ENCODE measurements at places on chromosomes 13 and 19. TPM values are rescaled to one million over a fixed set of nuclear protein-coding genes. Genes with fewer than 3 reads are reported as not detected.

Gene TMEM221
- 0.46 TPM for polyA plus RNA-seq

Gene REXO1
- 23.8 TPM for polyA plus RNA-seq

Gene TNNT1
- 10.2 TPM for polyA plus RNA-seq

Gene PLPPR3
- 5.2 TPM for polyA plus RNA-seq

Gene CSNK1A1L
- polyA plus RNA-seq: not detected

Gene SYDE1
- 7.9 TPM for polyA plus RNA-seq

Gene VRK3
- polyA plus RNA-seq: 52.9 TPM

Gene MEF2B
- polyA plus RNA-seq: 1.4 TPM

Gene PCDH17
- 8.4 TPM for polyA plus RNA-seq

GRCh38 chr19:10078329-10078728 is 7.8 kb upstream of the SHFL start:
- no peaks in the 10 kb centered on the region for H3K4me1 ChIP-seq
- DNase-seq: no peak
- H3K27me3 ChIP-seq: no peaks in the 10 kb centered on the region
- no peak overlapping the region for H3K4me3 ChIP-seq
- no peaks in the 10 kb centered on the region for H3K36me3 ChIP-seq
- H3K27ac ChIP-seq: no peak overlapping the region

DNA sequence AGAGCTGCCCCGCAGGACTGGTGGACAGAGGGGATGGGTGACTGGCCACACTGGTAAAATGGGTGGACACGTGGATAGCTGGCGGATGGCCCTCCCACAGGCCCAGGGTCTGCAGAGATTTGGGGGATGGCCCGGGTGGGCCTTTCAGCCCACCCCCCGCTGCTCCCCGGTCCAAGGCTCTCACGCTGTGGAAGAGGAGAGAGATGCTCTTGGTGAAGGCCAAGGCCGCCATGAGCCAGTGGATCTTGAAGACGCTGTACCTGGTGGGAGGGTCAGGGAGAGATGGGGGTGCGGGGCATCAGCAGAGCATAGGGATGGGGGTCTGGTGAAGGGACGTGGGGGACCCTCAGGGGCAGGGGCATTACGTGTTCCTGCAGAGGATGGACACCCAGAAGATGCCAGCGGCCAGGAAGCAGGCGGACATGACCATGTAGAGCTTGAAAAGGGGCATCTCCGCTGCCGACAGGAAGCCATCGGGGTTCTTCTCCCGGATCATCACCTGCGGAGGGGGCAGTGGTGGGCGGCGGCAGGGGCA is 4.5 kb downstream of the GPR108 start:
- no peak for DNase-seq
- H3K36me3 ChIP-seq: peaks cover 24% of the 10 kb centered on the region
- no peak overlapping the region for H3K27ac ChIP-seq
- H3K4me1 ChIP-seq: peaks cover 22% of the 10 kb centered on the region

DNA sequence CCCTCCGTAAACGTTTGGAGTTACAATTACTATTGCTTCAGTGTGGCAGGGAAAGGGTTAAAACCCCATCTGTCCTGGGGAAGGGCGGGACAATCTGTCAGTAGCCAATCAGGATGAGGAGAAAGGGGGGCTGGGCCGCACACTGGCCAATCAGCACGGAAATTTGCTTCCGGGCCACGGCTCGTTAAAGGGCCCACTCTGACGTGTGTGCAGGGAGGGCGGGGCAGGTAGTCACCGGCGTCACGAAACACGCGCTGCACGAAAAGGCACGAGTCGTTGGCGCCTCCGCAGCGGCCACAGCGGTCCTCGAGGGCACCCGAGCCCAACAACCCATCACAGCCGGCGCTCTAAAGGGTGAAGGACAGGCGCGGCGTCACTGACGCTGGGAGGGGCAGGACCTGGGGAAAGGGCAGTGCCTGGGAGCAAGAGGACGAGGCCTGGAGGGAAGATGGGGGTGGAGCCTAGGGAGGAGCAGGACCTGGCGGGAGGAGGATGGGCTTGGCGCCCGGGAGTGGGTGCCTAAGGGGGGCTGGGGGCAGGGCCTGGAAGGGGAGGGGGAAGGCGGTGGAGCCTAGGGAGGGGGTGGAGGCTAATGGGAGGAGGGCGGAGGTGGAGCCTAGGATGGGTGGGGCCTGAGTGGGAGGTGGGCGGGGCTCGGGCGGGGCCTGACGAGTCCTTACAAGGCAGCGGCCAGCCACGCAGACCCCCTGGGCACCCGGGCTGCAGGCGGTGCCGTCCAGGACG is 4.9 kb downstream of the ADAMTSL5 start:
- DNase-seq: peak; percentile 97
- peaks cover 11% of the 10 kb centered on the region for H3K36me3 ChIP-seq
- H3K4me3 ChIP-seq: peak overlapping the region; percentile 59
- peaks cover 50% of the 10 kb centered on the region for H3K4me1 ChIP-seq
- H3K27me3 ChIP-seq: peaks cover 9% of the 10 kb centered on the region

GRCh38 chr13:40994581-40995230 is 24.4 kb downstream of the ELF1 start:
- no peaks in the 10 kb centered on the region for H3K27me3 ChIP-seq
- DNase-seq: peak; percentile 65
- H3K4me1 ChIP-seq: peaks cover 42% of the 10 kb centered on the region
- H3K4me3 ChIP-seq: no peak overlapping the region

DNA sequence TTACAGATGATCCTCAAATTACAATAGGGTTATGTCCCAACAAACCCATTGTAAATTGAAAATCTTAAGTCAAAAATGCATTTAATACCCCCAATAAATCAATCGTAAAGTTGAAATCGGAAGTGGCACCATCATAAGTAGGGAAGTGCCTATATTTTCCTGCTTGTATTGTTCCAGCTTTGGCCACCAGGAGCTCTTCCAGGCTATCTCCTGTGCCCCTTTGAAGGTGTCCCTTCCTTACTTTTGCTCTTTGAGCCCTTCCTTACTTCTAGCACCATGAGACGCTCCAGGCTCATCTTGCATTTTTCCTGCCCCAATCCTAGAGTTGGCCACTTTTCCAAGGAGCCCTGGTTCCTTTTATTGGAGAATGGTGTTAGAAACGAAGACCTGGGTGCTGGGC is 163.0 kb upstream of the TSC22D1 start:
- H3K4me1 ChIP-seq: no peaks in the 10 kb centered on the region
- H3K4me3 ChIP-seq: no peak overlapping the region
- no peak for DNase-seq
- H3K27me3 ChIP-seq: no peaks in the 10 kb centered on the region

DNA sequence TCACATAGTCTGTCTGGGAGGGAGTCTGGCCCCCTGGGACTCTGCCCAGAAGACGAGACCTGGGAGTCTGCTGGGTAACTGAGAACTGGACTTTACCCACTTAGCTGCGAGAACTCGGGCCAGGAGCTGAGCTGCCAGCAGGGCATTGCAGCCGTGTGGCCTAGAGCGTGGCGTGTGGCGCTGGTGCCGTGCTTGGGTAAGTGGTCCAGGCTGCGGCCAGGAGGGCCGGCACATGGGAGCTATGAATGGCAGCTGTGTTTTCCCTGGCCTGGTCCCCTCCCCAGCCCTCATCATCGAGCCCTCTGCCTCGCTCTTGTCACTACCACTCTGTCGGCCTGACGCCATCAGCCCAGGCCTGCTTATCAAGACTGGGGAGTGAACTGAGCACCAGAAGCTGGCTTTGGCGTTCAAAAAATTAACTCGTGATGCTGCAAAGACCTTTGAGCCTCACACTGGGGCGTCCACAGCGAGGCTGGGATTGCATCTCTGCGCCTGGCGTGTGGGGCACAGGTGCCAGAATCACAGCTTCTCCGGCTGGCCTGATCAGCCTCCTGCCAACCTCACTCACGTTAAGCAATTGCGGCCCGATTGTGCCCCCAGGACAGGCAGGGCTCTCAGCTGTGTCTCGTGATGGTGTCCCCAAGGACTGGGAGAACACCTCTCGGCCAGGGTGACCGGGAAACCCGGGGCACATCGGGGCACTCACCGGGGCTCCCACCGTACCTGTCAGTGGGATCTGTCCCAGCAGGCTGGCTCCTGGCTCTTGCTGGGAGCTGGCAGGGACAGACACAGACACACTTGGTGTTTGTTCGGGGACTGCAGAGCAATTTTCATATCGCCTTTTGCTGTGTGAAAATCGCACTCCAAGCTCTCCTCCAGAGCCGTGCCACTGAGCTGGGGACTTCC is 85.9 kb downstream of the KDM4B start:
- no peaks in the 10 kb centered on the region for H3K27me3 ChIP-seq
- H3K4me1 ChIP-seq: no peaks in the 10 kb centered on the region

DNA sequence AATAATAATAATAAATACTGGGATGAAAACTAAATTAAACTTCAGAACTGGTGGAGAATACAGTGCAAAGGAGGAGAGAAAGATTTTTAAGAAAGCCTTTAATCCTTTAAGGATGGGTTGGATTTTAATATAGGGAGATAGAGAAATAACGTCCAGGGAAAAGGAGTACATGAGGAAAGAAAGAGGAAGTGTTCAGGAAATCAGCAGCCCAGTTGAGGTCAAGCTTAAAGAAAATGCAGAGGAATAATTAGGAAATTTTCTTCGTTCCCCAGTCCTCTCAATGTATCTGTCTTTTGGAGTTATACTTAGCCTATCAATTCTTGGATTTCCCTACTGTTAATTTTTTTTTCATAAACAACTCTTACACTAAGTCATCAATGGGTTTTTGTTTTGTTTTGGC is 47.7 kb downstream of the INTS6 start:
- no peak overlapping the region for H3K4me3 ChIP-seq
- H3K4me1 ChIP-seq: no peaks in the 10 kb centered on the region
- H3K27ac ChIP-seq: no peak overlapping the region
- H3K36me3 ChIP-seq: no peaks in the 10 kb centered on the region

GRCh38 chr13:73417012-73417615 is 358.3 kb downstream of the KLF5 start:
- no peaks in the 10 kb centered on the region for H3K27me3 ChIP-seq
- H3K36me3 ChIP-seq: no peaks in the 10 kb centered on the region
- peak; percentile 24 for DNase-seq
- no peak overlapping the region for H3K4me3 ChIP-seq
- peaks cover 25% of the 10 kb centered on the region for H3K4me1 ChIP-seq

DNA sequence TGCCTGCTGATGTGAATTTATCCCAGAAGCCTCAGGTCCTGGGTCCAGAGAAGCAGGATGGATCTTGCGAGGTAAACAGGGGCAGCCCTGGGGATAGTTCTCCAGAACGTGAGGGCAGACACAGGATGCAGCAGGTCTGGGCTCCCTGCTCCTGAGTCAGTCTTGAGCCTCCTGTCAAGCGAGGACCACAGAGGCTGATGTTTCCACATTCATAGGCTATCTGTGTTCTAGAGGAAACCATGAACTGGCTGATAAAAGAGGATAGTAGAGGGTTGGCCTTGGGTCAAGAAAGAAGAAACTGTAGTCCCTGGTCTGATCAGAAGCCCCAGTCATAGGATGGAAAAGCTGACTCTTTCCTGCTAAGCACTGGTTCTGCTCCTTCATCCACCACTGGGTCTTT is 2.2 kb downstream of the ZNF175 start:
- H3K27me3 ChIP-seq: peaks cover 3% of the 10 kb centered on the region
- DNase-seq: no peak

DNA sequence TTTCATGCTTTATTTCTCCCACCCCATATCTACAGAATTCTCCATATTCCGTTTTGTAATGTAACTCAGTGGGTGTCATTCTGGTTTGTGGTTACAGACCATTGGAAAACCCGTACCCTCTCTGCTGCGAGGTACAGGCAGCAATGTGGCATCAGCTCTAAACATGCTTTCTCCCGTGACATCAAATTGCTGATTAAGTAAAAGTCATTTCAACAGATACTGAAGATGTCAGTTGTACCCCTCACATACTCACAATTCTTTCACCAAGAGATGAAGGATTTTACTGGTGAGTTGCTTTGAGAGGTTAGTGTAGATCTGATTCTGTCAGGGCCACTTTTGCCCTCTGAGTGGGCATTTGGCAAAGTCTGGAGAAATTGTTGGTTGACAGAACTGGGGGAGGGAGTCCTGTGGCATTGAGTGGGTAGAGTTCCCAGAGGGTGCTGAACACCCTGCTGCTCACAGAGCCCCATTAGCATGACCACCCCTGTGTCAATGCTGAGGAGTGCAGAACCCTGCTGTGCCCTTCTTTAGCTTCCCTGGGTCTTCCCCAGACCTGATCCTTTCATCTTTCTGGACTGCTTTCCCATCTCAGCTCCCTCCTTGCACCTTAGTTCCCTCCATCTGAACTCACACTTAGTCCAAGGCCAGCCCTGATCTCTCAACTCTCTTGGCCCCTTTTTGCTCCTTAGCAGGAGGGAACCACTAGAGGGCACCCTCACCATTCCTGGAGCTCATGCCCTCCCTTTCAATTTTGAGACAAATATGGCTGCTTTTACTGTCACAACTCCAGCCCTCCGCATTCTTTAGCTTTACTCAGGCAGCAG is 39.9 kb upstream of the CEACAM8 start:
- no peak overlapping the region for H3K27ac ChIP-seq
- H3K4me3 ChIP-seq: no peak overlapping the region
- no peak for DNase-seq
- H3K4me1 ChIP-seq: no peaks in the 10 kb centered on the region
- no peaks in the 10 kb centered on the region for H3K36me3 ChIP-seq

GRCh38 chr19:55601084-55601483 is 996 bp downstream of the ZNF524 start:
- peaks cover 9% of the 10 kb centered on the region for H3K4me1 ChIP-seq
- no peak for DNase-seq
- H3K4me3 ChIP-seq: peak overlapping the region; percentile 74

DNA sequence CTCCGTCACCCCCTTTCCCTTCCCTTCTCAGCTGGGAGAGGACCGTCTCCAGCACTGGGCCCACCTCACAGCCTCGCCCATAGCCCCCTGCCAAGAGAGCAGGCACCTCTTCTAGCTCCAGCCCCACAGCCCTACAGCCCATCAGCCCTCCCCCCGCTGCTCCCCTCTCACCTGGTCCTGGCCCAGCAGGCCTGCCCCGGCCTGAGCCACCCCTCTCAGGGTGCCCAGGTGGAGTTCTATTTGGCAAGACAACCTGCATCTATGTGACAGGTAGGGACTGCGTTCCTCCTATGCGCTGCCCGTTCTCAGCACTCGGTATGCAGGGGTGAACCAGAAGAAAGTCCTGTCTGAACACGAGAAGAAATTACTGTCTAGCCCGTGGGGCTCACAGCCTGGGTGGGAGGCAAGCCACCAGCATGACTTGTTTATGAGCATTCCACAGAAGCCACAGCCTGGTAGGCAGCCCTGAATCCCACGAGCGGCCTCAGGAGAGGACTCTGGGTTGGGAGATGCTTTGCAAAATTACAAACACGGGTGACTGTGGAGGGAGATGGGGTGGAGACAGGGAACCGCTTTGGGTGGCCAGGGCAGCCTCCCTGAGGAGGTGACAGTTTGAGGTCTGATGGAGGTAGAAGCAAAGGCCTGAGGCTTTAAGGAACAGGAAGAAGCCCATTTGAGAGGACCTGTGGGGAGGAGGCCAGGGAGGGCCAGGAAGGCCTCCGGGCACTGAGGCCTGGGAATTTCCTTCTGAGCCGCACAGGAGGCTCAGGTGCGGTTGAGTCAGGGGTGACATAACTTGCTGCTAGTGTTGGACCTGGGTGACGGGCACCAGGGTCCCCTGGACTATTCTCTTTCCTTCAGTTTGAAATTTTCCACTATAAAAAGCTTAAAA is 1.2 kb upstream of the PLEKHF1 start:
- H3K36me3 ChIP-seq: no peaks in the 10 kb centered on the region
- H3K27me3 ChIP-seq: peaks cover 17% of the 10 kb centered on the region
- no peak overlapping the region for H3K4me3 ChIP-seq
- peaks cover 14% of the 10 kb centered on the region for H3K4me1 ChIP-seq
- DNase-seq: no peak

GRCh38 chr13:40540328-40541044 is 126.0 kb downstream of the FOXO1 start:
- H3K27ac ChIP-seq: no peak overlapping the region
- H3K4me3 ChIP-seq: no peak overlapping the region
- peaks cover 8% of the 10 kb centered on the region for H3K4me1 ChIP-seq
- no peak for DNase-seq

GRCh38 chr13:113422807-113423519 is 30.3 kb downstream of the ADPRHL1 start:
- H3K36me3 ChIP-seq: no peaks in the 10 kb centered on the region
- peaks cover 2% of the 10 kb centered on the region for H3K4me1 ChIP-seq
- no peak for DNase-seq
- no peak overlapping the region for H3K4me3 ChIP-seq

Data from large intestine (tissue), 12 donors.